ENCODE measurements at places on chromosomes 16 and 17. TPM values are rescaled to one million over a fixed set of nuclear protein-coding genes. Genes with fewer than 3 reads are reported as not detected.

DNA sequence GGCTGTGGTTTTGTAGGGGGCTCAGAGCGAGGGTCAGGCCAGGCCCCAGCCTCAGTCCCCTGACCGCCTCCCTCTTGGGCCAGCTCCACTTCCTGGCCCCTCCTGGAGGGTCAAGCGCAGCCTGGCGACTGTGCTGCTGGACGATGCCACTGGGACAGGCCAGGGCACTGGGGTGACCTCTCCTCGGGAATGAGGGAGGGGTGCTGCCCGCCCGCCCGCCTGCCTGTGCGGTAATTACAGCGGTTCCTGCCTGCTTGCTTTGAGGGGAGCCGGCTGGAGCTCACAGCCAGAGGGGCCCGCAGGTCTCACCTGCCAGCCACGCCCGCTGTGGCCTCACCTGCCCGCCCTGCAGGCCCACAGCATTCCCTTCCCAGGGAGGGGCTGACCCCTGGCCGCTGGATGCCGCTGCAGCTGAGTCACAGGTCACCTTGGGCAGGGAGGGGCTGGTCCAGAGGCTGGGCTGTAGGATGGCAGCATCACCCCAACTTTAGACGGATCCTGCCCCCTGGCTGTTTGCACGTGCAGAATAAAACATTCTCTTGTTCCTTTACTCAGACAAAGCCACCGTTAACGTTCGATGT, 76.7 kb upstream of the CBX4 start:
- H3K27me3 ChIP-seq: no peaks in the 10 kb centered on the region
- H3K36me3 ChIP-seq: peaks cover 6% of the 10 kb centered on the region
- no peak overlapping the region for H3K27ac ChIP-seq
- H3K4me1 ChIP-seq: peaks cover 40% of the 10 kb centered on the region
- H3K4me3 ChIP-seq: no peak overlapping the region
- peak; percentile 94 for DNase-seq

DNA sequence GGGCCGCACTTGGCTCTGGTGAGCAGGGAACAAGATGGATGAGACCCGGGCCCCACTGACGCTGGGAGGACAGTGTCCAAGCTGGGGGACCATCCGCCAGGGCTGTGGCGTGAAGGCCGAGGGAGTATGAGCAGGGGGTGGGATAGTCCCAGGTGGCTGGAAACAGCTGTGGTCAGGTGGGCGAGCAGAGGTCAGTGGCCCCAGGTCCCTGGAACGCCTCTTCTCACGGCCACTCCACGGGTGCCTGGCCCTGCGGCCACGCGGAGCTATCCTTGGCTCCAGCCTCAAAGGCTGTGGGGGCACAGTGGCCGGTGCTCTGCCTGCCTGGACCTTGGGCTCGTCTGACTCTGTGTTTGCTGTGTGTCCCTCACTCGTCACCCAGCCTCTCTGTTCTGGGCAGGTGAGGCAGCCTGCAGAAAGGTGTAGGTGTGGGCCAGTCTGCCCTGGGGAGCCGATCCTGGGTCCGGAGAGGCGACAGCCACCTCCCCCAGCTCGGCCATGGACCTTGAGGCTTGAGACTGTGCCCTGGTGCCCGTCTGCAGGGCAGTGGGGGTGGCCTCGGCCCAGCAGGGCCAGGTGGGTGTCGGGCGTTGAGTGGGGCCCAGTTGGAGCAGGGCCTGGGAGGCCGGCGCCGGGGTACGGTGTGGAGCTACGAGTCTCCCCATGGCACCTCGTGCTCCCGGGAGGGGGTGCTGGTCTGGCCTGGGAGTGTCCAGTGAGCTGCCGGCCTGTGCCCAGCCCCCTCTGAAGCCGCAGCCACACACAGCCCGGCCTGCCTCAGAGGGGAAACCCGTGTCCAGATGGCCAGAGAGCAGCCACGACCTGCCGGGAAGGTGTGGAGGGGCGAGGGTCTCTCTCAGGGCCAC, 10.0 kb downstream of the CACNA1H start:
- peaks cover 6% of the 10 kb centered on the region for H3K36me3 ChIP-seq
- peaks cover 99% of the 10 kb centered on the region for H3K27me3 ChIP-seq
- H3K27ac ChIP-seq: no peak overlapping the region
- no peak overlapping the region for H3K4me3 ChIP-seq

DNA sequence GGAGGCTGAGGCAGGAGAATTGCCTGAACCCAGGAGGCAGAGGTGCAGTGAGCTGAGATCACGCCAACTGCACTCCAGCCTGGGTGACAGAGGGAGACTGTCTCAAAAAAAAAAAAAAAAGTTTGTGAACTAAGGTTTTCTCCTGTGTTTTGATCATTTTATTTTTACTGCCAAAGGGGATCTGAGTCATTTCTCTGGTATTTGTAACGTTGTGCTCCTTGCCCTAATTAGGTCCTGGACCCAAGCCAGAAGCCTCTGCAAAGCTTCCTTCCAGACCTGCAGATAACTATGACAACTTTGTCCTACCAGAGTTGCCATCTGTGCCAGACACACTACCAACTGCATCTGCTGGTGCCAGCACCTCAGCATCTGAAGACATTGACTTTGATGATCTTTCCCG, 32.1 kb downstream of the IST1 start:
- H3K27me3 ChIP-seq: no peaks in the 10 kb centered on the region
- peak; percentile 74 for DNase-seq
- peak overlapping the region; percentile 35 for H3K27ac ChIP-seq
- H3K4me1 ChIP-seq: peaks cover 37% of the 10 kb centered on the region

GRCh38 chr17:76270770-76271668, 5.9 kb downstream of the UBALD2 start:
- no peak overlapping the region for H3K27ac ChIP-seq
- no peaks in the 10 kb centered on the region for H3K27me3 ChIP-seq
- no peak overlapping the region for H3K4me3 ChIP-seq
- DNase-seq: no peak

DNA sequence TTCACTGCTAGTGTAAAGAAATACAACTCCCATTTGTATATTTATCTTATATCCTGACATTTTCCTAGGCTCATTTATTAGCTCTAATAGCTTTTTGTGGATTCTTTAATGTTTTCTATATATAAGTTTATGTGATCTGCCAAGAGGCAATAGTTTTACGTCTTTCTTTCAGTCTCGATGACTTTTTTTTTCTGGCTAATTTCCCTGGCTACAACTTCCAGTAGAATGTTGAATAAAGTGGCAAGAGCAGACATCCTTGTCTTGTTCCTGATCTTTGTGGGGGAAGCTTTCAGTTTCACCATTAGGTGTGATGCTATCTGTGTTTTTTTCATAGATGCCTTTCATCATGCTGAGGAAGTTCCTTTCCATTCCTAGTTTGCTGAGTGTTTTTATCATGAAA, 43.9 kb upstream of the ABCA3 start:
- no peaks in the 10 kb centered on the region for H3K36me3 ChIP-seq
- DNase-seq: no peak
- peaks cover 35% of the 10 kb centered on the region for H3K27me3 ChIP-seq
- H3K4me3 ChIP-seq: no peak overlapping the region

- DNase-seq: no peak
Observed at GRCh38 chr16:20860361-20860760, 39.8 kb downstream of the DCUN1D3 start.

DNA sequence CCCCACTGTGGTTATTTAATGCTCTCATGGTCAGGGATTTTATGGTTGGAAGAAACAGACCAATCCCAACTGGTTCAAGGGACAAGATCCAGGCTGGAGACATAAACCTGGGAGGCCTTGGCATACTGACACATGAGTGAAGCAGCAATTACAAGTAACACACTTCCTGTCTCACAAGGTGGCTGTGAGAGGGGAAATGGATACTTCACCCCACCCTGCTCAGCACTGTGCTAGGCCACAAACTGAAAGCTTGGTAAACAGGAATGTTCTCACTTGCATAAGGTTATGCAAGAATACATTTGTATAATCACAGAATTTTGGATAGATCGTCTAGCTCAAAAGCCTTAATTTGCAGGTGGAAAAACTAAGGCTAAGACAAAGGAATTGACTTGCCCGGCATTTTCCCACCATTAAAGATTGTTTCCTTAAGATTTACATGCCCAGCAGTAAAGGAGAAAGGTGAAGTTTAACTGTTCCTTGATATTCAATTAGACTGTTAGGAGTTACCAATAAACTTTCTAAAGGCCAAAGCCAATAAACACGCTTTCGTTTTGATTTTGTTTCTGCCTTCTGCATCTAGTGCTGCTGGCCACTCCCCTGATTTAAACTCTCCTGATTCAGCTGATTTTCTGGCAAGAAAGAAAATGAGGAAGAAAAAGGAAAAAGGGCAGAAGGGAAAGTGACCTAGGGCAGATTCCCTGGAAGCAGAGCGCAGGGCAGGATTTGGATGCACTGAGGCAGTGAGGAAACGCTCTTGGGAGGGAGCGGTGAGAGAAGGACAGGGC, 215.6 kb upstream of the CDH5 start:
- DNase-seq: no peak
- H3K4me3 ChIP-seq: no peak overlapping the region

GRCh38 chr16:25606069-25606468, 85.7 kb upstream of the HS3ST4 start:
- H3K27ac ChIP-seq: no peak overlapping the region
- no peaks in the 10 kb centered on the region for H3K4me1 ChIP-seq
- DNase-seq: no peak
- H3K36me3 ChIP-seq: no peaks in the 10 kb centered on the region
- H3K27me3 ChIP-seq: no peaks in the 10 kb centered on the region

DNA sequence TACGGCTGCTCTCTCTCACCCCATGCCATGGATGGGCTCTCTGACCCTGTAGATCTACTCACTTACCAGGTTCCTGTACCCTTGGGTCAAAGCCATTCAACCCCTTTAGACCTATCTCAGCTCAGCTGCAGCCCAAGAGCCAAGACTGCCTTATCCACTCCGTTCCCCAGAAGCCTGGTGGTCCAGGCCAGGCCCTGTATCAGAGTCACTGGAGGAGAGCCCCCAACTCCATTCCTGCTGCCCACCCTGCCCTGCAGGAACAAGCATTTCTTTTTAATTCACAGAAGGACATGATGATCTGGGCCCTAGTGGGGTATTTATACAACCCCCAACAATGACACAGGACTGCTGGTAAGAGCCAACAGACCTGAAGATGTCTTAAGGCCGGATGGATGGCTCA, 76.8 kb downstream of the AIPL1 start:
- H3K27ac ChIP-seq: no peak overlapping the region
- H3K36me3 ChIP-seq: no peaks in the 10 kb centered on the region
- H3K27me3 ChIP-seq: peaks cover 55% of the 10 kb centered on the region
- H3K4me3 ChIP-seq: no peak overlapping the region

DNA sequence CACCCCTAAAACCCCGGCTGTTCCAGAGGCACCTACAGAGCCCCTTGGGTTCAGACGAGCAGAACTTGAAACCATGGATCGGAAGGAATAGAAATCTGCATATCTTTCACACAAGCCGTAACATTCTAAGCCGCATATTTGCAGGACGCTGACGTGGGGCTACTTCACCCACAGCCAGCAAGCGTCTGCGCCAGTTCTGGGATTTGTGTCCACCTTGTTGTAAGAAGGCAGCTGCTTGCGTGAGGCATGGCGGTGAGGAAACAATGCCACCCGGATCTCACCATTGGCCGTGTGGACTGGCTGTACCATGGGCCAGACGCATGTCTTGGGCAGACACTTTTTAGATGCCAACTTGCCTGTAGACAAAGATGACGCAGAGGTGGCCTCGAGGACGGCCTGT, 34.5 kb downstream of the TNFRSF13B start:
- H3K4me1 ChIP-seq: no peaks in the 10 kb centered on the region
- peaks cover 29% of the 10 kb centered on the region for H3K27me3 ChIP-seq
- no peaks in the 10 kb centered on the region for H3K36me3 ChIP-seq
- H3K4me3 ChIP-seq: no peak overlapping the region
- no peak overlapping the region for H3K27ac ChIP-seq

- DNase-seq: no peak
- H3K36me3 ChIP-seq: no peaks in the 10 kb centered on the region
- H3K27ac ChIP-seq: no peak overlapping the region
- H3K27me3 ChIP-seq: no peaks in the 10 kb centered on the region
- no peak overlapping the region for H3K4me3 ChIP-seq
Observed at GRCh38 chr17:63652106-63652505, 29.9 kb downstream of the MAP3K3 start.

GRCh38 chr16:51665436-51665998, 514.4 kb upstream of the SALL1 start:
- no peaks in the 10 kb centered on the region for H3K4me1 ChIP-seq
- H3K36me3 ChIP-seq: no peaks in the 10 kb centered on the region
- H3K4me3 ChIP-seq: no peak overlapping the region
- H3K27ac ChIP-seq: no peak overlapping the region
- no peak for DNase-seq

- no peaks in the 10 kb centered on the region for H3K27me3 ChIP-seq
- H3K36me3 ChIP-seq: no peaks in the 10 kb centered on the region
- H3K4me1 ChIP-seq: no peaks in the 10 kb centered on the region
- no peak overlapping the region for H3K4me3 ChIP-seq
Observed at GRCh38 chr16:13104772-13105171, 203.4 kb downstream of the SHISA9 start.

DNA sequence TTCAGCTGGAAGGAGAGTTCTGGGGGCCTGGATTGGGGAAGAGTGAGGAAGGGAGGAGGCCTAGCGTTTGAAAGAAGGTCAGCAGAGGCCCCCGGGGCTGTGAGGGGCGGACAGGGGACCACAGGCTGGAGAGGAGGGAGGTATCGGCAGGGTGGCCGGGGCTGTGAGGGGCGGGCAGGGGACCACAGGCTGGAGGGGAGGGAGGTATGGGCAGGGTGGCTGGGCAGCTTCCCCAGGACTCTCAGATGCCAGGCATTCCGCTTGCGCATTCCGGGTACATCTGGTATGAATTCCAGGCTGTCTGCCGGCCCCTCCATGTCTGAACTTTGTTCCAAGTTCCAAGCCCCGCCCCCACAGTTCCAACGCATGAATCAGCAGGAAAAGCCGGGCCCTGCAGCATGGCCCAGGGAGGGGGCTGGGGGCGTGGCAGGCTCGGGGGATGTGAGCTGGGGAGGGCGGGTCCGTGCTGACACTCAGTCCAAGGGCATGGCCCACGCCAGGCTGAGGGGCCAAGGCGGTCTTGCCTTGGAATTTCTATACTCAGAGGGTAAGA, 4.3 kb upstream of the TLCD2 start:
- peaks cover 87% of the 10 kb centered on the region for H3K36me3 ChIP-seq
- H3K27ac ChIP-seq: peak overlapping the region; percentile 81
- H3K4me3 ChIP-seq: peak overlapping the region; percentile 80
- H3K27me3 ChIP-seq: no peaks in the 10 kb centered on the region

GRCh38 chr17:40470932-40471828, 27.9 kb downstream of the IGFBP4 start:
- H3K27ac ChIP-seq: no peak overlapping the region
- peaks cover 93% of the 10 kb centered on the region for H3K27me3 ChIP-seq
- H3K36me3 ChIP-seq: peaks cover 3% of the 10 kb centered on the region
- peak; percentile 57 for DNase-seq

DNA sequence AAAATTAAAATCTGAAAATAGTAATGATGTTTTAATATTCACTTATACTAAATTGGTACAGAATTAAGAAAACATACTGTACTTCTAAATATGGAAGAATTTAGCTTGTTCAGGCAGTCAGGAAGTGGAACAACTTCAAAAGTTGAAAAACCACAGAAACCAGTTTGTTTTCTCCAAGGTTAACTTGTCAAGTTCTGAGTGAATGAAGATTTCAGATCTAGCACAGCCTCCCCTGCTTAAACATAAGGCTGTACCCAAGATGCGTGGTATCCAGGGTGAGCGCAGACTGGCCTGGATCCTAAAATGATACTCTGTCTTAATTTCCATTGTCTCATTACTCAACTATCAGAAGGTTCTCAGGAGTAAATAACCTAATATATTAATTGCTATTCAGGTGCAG, 730.7 kb upstream of the KIF2B start:
- no peak overlapping the region for H3K27ac ChIP-seq
- H3K4me3 ChIP-seq: no peak overlapping the region
- no peak for DNase-seq
- no peaks in the 10 kb centered on the region for H3K4me1 ChIP-seq
- H3K27me3 ChIP-seq: no peaks in the 10 kb centered on the region

Gene TK2
- 56.6 TPM for total RNA-seq

Gene IGFALS
- not detected for total RNA-seq

Gene COQ7
- total RNA-seq: 28.5 TPM

Gene RTN4RL1
- not detected for total RNA-seq

Data from Calu3 (cell line).